ENCODE measurements at places on chromosomes 16 and 17.
A peak's percentile ranks its signal among the peaks of the same experiment; 100 is the strongest.

DNA sequence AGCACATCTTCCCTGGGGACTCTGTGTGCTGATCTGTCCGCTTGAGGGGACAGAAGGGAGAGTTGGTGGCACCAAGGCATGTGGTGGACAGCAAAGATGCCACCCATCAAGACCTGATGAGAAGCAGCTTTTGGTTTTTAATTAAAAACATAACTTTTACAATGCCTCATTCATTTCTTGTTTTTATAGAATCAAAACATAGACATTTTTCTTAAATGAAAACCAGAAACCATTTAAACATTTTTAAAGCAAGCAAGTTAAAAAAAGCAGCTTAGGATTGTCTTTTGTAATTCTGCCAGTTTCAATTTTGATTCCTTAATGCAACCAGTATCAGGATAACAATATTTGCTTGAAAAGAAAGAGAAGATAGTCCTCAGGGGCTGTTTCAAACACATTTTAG, 123.7 kb upstream of the AXIN2 start:
- no peak for DNase-seq

DNA sequence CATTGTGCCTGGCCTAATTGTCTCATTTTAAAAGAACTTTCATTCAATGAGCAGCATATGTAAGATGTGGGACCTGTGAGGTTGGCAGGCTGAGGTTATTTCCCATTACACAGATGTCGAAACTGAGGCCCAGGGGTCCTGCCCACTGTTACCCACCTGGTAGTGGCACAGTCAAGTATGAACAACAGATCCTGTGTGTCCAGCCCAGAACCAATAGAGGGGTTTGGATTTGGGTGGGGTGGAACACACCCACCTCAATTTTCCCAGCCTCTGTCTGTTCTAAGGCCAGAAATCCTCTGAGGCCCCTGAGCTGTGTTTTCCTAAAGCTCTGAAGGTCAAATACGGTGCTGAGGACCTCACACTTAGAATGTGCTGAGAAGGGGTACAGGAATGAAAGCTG, 179.5 kb downstream of the XYLT1 start:
- DNase-seq, result no peak

- DNase-seq, result no peak
Observed at GRCh38 chr17:5838661-5839300, 231.4 kb upstream of the WSCD1 start.

DNA sequence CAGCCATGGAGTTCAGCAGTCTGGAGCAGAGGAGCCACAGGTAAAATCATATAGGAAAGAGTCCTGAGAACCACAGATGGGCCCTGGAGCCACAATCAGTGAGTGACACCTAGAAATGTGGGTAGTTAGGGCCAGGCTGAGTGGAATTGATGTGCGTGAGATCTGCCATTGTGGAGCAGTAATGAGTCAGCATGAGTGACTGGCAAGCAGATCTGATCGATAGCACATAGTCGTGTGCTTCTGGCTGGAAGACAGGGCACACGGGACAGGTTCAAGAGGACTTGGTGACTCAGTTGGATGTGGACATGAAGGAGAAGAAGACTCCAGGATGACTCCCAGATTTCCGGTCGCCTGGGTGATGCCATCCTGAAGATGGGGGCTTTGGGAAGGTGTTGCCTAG, 12.3 kb downstream of the ADORA2B start:
- no peak for DNase-seq

- DNase-seq, result no peak
Observed at GRCh38 chr16:81096715-81097208, 567 bp upstream of the GCSH start.

DNA sequence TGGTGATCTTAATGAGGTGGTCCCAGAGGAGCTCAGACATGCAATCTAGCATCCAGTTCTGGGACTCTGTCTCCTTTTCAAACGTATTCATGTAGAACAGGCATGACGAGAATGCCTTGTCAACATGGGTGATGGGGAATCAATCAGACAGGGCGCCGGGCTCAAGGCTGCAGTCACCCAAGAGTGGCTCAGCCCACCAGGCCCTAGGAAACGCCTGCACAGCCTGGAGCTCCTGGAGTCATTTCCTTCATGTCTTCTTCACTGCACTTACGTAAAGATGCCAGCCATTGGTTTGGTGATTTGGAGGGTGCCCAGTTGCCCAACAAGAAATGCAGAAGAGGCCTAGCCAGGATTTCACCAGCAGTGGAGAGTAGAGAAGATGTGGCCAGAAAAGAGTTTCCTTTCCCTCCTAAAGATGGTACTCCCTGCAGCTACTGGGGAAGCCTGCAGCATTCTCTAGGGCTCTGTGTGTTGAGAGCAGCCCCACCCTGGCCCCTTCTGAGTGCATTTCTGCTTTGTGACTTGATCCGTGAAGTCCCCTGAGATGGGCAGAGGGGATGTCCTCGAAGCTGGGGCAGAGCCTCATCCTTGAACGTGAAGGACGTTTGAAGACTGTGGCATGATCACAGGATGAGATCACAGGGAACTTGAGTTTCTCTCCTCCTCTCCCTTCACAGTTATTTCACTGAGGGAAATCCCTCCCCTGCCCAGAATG, 24.0 kb upstream of the STH start:
- DNase-seq, result no peak

GRCh38 chr16:9908613-9909012, 273.6 kb downstream of the GRIN2A start:
- DNase-seq, result no peak

- no peak for DNase-seq
Observed at GRCh38 chr17:43146649-43147048, 21.5 kb upstream of the BRCA1 start.

DNA sequence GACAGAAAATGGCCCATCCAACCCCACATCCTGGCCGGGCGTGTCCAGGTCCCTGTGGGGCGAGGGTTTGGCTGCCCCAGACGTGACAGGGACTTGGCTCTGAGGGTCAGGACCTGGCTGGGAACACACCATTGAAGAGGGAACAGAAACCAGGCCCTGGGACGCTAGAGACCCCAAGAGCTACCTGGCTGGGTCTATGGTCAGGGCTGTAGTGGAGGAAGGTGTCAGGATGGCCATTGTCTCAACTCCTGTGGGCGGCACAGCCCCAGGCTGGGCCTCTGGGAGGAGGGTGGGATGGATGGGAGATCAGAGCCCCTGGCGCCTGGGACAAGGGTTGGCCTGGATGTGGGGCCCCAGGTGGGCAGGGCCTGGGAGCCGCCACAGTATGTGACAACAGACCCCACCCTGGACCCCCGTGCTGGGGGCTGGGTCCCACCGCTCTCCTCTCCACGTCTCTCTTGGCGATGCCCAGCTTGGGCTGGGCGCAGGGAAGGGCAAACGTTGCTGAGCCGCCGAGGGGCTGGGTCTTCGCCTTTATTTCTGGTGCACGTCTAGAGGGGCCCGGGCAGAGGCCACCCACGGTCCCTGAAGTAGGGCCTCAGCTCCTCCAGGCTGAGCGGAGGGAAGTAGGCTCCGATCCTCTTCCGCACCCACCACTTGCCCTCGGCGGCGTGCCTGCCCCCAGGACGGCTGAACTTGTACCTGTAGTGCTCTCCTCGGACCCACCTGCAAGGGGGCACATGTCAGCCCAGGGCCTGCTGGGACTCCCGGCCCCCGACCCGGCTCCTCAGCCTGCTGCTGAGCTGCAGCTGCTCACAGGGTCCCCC, 53.7 kb upstream of the GNG13 start:
- no peak for DNase-seq

- no peak for DNase-seq
Observed at GRCh38 chr16:28923652-28924398, 1.2 kb downstream of the RABEP2 start.

- DNase-seq, result no peak
Observed at GRCh38 chr17:10156599-10156947, 41.8 kb downstream of the GAS7 start.

GRCh38 chr16:88782454-88783390, 2.3 kb downstream of the PIEZO1 start:
- peak; percentile 82 for DNase-seq

DNA sequence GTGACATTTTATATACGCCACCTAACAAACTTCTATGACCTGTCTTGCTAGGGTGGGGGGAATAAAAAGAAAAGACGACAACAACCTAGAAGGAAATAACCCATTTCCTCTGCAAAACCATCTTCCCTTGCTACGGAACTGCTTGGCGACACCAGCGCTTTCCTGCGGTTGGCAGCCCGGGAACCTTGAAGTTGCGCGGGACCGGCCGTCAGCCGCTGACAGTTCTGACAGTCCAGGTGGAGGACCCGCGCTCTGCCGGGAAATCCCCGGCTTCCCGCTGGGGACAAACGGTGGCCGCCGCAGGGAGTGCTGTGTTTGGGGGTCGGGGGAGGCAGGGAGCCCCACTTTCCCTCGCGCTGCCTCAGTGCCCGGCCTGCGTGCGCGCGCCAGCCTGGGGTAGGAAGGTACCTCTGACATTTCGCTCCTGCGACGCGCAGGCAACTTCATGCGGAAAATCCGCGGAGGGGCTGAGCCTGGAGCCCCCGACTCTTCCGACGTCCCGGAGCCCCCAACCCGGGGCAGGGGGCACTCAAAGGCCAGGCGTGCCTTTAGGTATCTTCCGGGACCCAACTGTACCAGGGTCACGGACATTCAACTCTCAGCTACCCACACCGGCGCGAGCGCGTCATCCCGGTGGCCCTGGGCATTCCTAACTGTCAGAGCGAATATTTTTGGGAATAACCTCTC, 516 bp downstream of the SLC16A6 start:
- DNase-seq, result peak; percentile 49

DNA sequence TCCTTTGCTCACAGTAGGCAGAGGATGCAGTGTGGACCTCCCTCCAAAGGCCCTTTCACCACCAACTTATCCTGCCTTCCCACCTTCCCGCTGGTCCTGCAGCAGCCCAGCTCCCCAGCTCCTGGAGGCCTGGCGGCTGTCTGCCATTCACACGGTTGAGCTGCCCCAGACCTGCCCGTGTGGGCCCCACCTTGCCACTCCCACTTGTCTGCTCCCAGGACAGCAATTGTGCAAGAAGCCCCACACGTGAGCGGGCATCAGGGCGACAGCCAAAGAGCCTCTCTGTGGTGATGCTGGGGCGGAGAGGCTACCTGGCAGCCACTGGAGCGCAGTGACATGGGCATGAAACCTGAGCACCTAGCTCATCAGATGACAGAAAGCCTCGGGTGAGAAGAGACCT, 248.6 kb upstream of the MAF start:
- no peak for DNase-seq

- no peak for DNase-seq
Observed at GRCh38 chr17:51185763-51186332, 19.6 kb downstream of the NME2 start.

DNA sequence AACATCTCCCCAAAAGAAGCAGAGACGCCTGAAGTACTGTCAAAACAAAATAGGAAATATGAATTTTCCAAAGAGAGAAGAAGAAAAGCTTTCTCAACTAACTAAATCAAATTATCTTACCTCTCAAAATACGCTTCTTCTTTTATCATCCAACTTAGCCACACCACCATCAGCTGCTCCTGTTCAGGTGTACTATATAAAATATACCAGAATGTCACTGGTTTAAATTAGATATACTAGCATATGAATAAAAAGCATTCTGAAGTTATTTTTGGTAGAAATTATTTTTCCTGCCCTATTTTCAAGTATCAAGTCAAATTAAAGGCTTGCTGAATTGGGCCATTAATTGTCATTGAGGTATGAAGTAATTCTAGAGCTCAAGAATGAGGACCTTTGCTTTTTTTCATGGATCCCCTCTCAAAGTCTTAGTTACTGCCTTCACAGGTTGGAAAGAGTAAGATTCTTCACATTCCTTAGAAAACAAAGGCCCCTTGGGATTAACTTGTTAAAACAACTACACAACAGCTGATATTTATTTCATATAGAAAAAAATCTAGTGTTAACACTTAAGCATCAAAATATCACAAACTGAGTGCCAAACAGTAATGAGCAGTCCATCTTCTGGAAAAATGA, 30.1 kb downstream of the INTS2 start:
- no peak for DNase-seq

- no peak for DNase-seq
Observed at GRCh38 chr16:2460391-2460713, 443 bp downstream of the TEDC2 start.

DNA sequence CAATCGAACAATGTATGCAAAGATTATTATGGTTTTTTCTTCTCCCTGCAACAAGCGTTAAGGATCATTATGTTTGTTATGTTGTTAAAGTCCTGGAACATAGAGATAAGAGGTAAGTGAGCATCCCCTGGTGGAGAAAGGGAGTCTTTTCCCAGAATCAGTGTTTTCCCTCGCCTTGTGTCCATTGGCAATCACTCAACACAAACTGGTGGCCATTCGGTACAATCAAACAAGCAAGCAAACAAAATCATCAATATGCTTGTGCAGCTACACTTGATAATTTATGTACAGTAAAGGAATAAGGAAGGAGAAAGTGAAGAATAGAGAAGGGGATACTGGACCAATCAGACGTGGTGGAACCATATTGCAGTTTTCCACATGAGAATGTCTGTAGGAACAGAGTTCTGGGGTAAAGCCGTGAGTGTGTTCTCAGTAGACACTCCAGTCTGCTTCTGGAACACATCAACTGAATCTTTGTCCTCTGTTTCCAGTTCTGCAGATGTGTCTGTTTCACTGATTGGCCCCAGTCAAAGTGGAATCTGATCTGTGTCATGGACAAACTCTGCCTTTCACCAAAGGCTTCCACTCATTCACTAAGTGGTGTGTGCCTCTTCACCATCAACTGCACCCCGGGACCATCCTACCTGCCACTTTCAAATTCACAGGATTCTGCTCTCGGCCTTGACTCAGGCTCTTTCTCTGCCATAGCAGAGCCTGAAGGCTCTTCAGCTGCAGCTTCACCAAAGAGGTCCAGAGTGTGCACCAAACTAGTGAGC, 169.5 kb downstream of the AHSP start:
- no peak for DNase-seq

DNA sequence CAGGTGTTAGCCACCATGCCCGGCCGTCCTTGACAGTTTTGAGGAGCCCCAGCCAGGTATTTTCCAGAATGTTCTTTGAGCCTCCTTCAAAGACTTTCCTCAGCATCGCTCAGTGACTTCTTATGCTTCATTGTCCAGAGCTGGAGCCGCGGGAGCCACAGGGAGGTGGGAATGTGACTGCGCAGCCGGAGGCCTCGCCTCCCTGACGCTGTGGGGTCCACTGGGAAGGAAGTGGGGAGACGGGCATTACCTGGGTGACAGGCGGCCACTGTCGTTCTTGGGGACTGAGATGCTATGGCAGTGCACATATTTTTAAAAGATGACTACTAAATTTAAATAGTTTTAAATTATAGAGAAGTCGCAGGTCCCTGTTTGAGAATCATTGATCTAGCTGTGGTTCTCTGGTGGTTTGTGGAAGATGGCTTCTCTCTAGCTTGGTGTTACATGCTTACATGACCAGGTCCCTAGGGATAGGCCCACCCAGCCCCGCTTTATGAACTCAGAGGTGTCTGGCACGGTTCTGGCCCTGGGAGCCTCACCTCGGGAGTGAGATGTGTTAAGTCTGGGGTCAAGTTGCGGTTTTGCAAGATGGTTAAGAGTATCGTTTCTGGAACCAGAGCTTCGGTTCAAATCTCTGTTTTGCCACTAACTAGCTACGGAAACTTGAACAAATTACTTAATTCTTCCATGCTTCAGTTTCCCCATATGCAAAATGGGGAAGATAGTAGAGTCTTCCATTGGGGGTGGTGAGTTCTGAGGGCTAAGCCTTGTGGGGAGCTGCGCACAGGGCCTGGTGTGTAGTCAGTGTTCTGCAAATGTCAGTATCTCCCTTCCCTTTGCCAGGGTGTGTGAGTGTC, 53.0 kb downstream of the ATP2C2 start:
- no peak for DNase-seq
